ENCODE measurements at places on chromosomes 3 and 15.

GRCh38 chr15:89090791-89091626 lies 2.8 kb downstream of the ABHD2 start:
- peak; percentile 88 for DNase-seq
- peaks cover 4% of the 10 kb centered on the region for H3K4me1 ChIP-seq
- H3K27ac ChIP-seq = peak overlapping the region; percentile 98
- peak overlapping the region; percentile 96 for H3K4me3 ChIP-seq

DNA sequence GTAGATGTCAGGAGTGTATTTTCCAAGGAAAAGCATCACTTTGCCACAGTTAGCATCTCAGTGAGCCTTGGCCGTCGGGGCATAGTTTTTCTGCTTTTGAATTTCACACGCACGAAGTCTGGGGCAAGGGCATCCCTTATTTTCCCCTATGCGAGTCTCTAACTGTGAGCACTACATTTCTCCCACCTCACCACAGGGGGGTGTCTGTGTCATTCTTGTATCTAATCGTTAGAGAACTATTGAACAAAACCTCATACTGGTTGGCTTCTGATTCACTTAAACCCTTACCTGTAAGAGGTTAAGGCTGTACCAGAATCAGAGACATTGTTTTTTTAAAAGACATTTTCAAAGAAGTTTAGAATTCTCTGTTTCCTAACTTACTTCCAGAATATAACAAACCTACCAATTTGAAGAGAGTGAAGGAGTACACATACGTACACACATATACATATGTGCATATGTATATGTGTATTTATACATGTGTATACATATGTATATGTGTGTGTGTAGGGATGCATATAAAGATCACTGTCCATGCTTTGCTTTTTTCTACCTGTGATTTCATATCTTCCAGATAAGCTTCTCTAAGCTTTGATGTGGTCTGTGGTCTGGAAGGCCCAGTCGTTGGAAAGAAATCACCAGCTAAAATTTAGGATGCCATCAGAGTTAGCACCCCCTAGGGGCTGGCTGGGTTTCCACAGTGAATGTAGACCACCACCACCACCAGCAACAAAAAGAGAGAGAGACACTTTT lies 49.4 kb downstream of the MYZAP start:
- no peak for DNase-seq
- no peak overlapping the region for H3K4me3 ChIP-seq
- no peaks in the 10 kb centered on the region for H3K4me1 ChIP-seq
- no peak overlapping the region for H3K27ac ChIP-seq
- no peaks in the 10 kb centered on the region for H3K36me3 ChIP-seq

GRCh38 chr15:88274553-88275460 lies 18.3 kb upstream of the NTRK3 start:
- no peaks in the 10 kb centered on the region for H3K4me1 ChIP-seq
- H3K27me3 ChIP-seq = peaks cover 14% of the 10 kb centered on the region
- no peaks in the 10 kb centered on the region for H3K36me3 ChIP-seq
- no peak overlapping the region for H3K4me3 ChIP-seq

DNA sequence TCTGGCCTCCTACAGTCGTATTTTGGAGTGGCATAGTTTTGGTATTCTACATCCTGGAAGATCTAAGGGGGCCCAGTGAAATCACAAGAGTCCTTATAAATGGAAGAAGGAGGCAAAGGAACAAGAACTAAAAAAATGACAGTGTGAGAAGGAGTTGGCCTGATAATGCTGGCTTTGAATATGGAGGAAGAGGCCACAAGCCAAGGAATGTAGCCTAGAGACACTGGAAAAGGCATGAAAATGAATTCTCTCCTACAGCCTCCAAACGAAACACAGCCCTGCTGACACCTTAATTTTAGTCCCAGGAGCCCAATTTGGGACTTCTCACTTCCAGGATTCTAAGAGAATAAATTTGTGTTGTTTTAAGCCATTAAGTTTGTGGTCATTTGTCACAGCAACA lies 54.6 kb upstream of the LIPC start:
- no peaks in the 10 kb centered on the region for H3K27me3 ChIP-seq
- H3K36me3 ChIP-seq = no peaks in the 10 kb centered on the region

DNA sequence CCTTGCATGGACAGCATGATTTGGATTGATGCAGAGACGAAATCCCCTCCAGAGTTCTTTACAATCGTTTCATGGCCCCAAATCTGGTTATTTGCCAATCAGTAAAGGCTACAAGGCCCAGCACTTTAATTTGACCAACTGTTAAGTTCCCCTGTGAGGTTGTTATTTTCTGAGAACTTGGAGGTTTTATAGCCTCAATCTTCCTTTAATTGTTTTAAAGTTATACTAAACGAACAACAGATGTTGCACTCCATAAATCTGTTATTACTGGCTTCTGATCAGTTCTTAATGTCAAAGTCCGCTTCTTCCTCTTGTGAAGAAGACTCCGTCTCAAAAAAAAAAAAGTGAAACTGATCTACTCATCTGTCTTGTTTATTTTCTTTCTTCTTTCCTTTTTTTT lies 30.8 kb downstream of the LARP6 start:
- no peak overlapping the region for H3K4me3 ChIP-seq
- no peaks in the 10 kb centered on the region for H3K36me3 ChIP-seq
- H3K27ac ChIP-seq = no peak overlapping the region
- DNase-seq = no peak
- no peaks in the 10 kb centered on the region for H3K27me3 ChIP-seq

GRCh38 chr3:31752305-31753049 lies 219.8 kb downstream of the STT3B start:
- H3K36me3 ChIP-seq = no peaks in the 10 kb centered on the region
- H3K4me3 ChIP-seq = no peak overlapping the region
- no peaks in the 10 kb centered on the region for H3K27me3 ChIP-seq
- DNase-seq = no peak
- no peaks in the 10 kb centered on the region for H3K4me1 ChIP-seq
- no peak overlapping the region for H3K27ac ChIP-seq

DNA sequence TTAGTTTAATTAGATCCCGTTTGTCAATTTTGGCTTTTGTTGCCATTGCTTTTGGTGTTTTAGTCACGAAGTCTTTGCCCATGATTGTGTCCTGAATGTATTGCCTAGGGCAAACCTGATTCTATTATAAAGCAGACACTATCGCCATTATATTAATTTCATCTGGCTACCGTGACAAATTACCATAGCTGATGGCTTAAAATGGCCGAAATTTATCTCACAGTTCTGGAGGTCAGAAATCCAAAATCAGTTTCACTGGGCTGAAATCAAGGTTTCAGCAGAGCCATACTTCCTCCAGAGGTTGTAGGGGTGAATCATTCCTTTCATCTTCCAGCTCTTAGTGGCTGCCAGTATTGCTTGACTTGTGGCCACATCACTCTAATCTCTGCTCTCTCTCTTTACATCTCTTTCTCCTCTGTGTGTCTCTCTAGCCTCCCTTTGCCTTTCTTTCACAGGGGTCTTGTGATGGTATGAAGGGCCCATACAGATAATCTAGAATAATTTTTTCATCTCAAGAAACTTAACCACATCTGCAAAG lies 31.7 kb upstream of the FRMD4B start:
- no peak overlapping the region for H3K4me3 ChIP-seq
- no peaks in the 10 kb centered on the region for H3K27me3 ChIP-seq
- H3K27ac ChIP-seq = no peak overlapping the region
- no peaks in the 10 kb centered on the region for H3K36me3 ChIP-seq
- no peaks in the 10 kb centered on the region for H3K4me1 ChIP-seq
- no peak for DNase-seq

DNA sequence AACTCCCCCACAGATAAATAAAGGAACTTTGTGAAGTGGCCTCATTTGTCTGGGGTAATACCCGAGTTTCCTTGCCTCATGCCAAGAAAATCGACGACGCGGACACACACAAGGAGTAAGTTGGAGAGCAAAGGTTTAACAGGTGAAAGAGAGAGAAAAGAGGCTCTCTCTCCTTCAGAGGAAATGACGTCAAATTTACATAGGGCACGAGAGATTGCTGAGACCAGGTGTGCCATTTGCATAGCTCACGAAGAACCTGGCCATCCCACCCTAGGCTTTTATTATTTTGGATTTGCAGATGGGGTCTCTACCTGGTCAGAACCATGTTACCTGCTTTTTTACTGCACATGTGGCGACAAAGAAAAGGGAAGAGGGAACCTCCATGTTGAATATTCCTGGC lies 49.3 kb upstream of the IGF2BP2 start:
- H3K27ac ChIP-seq = no peak overlapping the region
- H3K27me3 ChIP-seq = no peaks in the 10 kb centered on the region
- H3K4me3 ChIP-seq = no peak overlapping the region
- H3K36me3 ChIP-seq = no peaks in the 10 kb centered on the region
- no peak for DNase-seq

GRCh38 chr15:66881173-66881905 lies 179.3 kb downstream of the SMAD6 start:
- no peaks in the 10 kb centered on the region for H3K27me3 ChIP-seq
- no peaks in the 10 kb centered on the region for H3K36me3 ChIP-seq
- H3K4me3 ChIP-seq = no peak overlapping the region
- peak overlapping the region; percentile 55 for H3K27ac ChIP-seq
- H3K4me1 ChIP-seq = peaks cover 28% of the 10 kb centered on the region

DNA sequence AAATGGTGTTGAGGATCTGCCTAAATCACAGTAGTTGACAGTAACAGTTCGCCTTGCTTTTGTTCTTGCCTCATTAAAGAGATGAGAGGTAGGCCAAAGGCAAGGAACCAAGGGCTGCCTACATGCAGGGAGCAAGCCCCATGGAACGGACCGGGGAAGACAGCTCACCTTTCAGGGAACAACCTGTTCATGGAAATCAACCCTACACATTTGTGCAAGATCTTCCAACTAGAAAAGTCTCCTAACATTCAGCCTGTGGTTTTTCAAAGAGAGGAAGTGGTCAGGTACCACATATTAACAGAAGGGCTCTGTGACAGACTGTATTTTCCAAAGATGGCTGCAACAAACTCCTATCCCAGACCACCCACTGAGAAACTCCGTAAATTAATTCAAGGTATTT lies 1031.8 kb upstream of the NR2F2 start:
- H3K27ac ChIP-seq = no peak overlapping the region
- no peaks in the 10 kb centered on the region for H3K27me3 ChIP-seq
- no peak for DNase-seq
- H3K36me3 ChIP-seq = no peaks in the 10 kb centered on the region
- H3K4me3 ChIP-seq = no peak overlapping the region

DNA sequence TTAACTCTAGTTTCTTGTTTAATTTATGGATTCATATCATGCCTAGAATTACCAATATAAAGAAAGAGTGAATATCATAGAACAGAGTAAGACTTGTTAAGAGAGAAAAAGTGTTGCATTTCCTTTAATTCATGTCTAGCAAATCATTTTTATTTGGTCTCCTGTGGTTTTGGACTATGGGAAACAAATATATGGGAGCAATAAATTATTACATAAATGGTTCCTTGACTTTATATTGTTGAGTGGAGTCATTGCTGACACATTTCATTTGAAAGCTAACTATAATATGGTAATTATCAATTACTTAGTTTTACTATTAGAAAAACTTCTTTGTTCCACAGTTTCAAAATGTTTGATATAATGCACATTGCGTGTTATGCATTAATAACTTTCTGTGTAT lies 144.7 kb upstream of the CGNL1 start:
- H3K27ac ChIP-seq = no peak overlapping the region
- H3K4me1 ChIP-seq = no peaks in the 10 kb centered on the region
- no peak for DNase-seq
- no peak overlapping the region for H3K4me3 ChIP-seq
- no peaks in the 10 kb centered on the region for H3K27me3 ChIP-seq

DNA sequence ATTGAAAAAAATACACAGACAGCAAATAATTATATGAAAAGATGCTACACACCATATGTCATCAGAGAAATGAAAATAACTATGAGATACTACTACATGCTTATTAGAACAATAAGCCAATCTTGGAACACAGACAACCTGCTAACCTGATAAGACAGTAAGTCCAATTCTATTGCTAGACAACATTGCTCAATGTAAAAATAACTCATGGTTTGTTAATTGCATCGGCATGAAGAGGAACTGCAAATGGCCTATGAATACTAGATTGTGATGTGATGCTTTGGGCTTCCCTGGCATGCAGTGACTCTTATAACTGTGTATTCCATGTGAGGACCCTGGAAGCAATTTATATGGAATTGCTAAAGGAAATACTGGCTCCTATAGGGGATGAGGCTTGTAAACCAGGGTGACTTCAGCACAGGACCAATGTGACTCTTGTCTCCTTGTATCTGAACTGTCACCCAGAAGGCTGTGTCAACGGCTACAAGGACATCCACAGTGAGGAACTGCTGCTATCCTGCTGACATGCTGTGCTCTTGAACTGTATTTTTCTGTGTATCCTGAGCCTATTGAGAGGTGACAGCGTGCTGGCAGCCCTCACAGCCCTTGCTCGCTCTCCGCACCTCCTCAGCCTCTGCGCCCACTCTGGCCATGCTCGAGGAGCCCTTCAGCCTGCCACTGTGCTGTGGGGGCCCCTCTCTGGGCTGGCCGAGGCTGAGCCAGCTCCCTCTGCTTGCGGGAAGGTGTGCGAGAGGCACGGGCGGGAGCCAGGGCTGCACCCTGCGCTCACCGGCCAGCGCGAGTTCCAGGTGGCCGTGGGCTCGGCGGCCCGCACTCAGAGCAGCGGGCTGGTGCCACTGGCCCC lies 385.7 kb downstream of the CNTN4 start:
- H3K36me3 ChIP-seq = no peaks in the 10 kb centered on the region
- no peaks in the 10 kb centered on the region for H3K4me1 ChIP-seq
- no peaks in the 10 kb centered on the region for H3K27me3 ChIP-seq

DNA sequence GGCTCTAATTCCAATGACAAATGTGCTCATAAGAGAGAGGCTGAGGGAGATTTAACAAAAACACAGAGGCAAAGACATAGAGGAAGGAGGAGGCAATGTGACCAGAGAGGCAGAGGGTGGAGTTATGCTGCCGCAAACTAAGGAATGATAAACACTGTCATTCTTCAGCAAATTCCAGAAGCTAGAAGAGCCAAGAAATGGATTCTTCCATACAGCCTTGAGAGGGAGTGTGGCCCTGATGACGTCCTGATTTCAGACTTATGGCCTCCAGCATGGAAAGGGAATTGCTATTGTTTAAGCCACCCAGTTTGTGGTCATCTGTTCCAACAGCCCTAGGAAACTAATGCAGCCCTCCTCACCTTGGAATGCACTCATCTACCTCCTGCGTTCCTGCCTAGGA lies 30.5 kb downstream of the CD47 start:
- H3K36me3 ChIP-seq = peaks cover 35% of the 10 kb centered on the region
- H3K4me1 ChIP-seq = no peaks in the 10 kb centered on the region
- no peak for DNase-seq
- H3K4me3 ChIP-seq = no peak overlapping the region

- H3K36me3 ChIP-seq = no peaks in the 10 kb centered on the region
- H3K4me3 ChIP-seq = no peak overlapping the region
- no peak overlapping the region for H3K27ac ChIP-seq
- peak; percentile 32 for DNase-seq
- no peaks in the 10 kb centered on the region for H3K27me3 ChIP-seq
These were observed 2.1 kb upstream of the ALAS1 start for GRCh38 chr3:52195823-52196331.

GRCh38 chr15:38899300-38899699 lies 334.7 kb upstream of the RASGRP1 start:
- peaks cover 16% of the 10 kb centered on the region for H3K4me1 ChIP-seq
- no peak overlapping the region for H3K4me3 ChIP-seq
- no peaks in the 10 kb centered on the region for H3K27me3 ChIP-seq
- no peak for DNase-seq

- no peaks in the 10 kb centered on the region for H3K36me3 ChIP-seq
- H3K4me3 ChIP-seq = no peak overlapping the region
- DNase-seq = no peak
- H3K4me1 ChIP-seq = no peaks in the 10 kb centered on the region
These were observed 17.7 kb downstream of the CMTM8 start for GRCh38 chr3:32256206-32256605.
